Astrocyte (in vitro differentiated cells and primary cell): ENCODE measurements at places on chromosomes 11 and 22. TPM values are rescaled to one million over a fixed set of nuclear protein-coding genes. Genes with fewer than 3 reads are reported as not detected.

DNA sequence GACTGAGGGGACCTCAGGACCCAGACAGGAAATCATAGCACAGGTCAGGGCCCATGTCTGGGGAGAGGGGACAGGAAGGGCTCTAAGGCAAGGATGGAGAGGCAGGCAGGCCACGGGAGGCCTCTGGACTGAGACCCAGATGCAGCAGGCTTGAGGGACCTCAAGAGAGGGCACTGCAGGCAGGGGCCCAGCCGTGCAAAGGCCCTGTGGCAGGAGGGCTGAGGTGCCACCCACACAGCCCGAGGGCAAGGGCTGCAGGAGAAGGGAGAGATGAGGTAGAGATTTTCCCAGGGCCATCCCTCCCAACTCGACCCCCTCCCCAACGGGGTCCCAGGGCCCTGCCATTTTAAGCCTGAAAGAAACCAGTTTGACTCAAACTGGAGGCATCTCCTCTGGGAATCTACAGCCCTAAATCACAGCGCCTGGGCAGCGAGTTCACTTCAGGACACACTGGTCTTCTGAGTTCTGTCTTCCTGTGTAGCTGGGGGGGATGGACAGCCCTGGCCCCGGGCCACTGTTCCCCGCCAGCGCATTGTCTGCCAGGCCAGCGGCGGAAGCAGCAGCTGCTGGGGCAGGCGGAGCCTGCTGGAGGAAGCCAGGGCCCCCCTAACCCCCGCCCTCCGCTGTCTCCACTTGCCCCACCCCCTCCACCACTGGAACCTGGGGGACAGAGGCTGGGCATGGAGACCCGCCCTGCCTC is 20.3 kb upstream of the WNT7B start:
- DNase-seq, result peak; percentile 94

- DNase-seq, result no peak
These were observed 10.1 kb downstream of the RPS13 start for GRCh38 chr11:17067417-17067816.

GRCh38 chr11:117191680-117192400 is 7.3 kb upstream of the TAGLN start:
- DNase-seq, result no peak

- DNase-seq, result no peak
These were observed 1124.3 kb downstream of the BRD1 start for GRCh38 chr22:48703265-48703941.

DNA sequence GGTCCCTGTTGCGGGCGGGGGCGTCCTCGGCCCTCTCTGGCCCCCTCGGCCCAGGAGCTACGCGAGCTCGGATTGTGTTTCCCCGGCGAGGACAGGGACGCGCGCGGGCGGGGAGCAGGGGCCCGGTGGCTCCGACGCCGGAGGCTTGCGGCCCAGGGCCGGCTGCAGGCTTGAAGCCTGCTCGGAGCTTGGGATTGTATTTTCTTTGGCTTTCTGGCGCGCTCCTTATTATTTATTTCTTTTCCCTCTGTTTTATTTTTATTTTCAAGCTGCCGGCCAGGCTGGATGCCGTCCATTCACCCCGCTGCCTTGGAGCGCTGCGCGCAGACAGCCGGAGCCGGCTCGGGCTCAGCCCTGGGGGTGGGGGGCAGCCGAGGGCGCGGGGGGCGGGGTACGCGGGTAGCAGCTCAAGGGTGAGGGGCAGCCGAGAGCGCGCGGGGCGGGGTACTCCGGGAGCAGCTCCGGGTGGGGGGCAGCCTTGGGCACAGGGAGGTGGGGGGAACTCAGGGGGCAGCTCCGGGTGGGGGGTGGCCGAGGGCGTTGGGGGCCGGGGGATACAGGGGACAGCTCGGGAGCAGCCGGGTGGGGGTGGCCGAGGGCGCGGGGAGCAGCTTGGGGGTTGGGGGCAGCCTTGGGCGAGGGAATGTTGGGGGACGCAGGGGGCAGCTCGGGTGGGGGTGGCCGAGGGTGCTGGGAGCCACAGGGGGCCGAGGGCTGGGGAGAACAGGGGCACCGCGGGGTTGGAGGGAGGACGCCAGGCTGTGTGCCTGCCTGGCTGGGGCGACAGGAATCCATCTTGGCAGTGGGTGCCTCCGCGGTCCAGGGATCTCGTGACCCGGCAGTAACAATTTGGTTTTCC is 42.7 kb downstream of the KCNJ1 start:
- DNase-seq, result no peak

GRCh38 chr22:27420817-27421361 is 380.7 kb downstream of the MN1 start:
- peak; percentile 96 for DNase-seq

GRCh38 chr11:8094656-8095055 is 13.6 kb downstream of the TUB start:
- no peak for DNase-seq

DNA sequence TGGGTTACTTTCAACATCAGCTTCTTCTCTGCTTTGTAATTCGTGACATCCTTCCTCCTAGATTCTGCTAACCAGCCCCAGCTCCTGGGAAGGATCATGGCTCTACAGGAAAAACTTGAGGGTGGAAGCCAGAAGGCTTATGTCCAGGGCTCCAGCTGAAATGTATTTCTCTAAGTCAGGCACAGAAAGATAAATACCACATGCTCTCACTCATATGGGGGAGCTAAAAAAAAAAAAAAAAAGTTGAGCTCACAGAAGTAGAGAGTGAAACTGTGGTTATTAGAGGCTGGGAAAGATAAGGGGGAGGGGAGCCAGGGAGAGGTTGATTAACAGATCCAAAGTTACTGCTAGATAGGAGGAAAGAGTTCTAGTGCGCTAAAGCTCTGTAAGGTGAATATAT is 74.9 kb downstream of the DSCAML1 start:
- DNase-seq, result no peak

GRCh38 chr11:77457340-77457739 is 16.6 kb downstream of the PAK1 start:
- DNase-seq, result no peak

CBLIF gene
- total RNA-seq, result not detected in 2 replicates

DRD4 gene
- total RNA-seq, result 9.9 and 12.0 TPM in 2 replicates

- DNase-seq, result no peak
These were observed 83.4 kb downstream of the TRIM51G start for GRCh38 chr11:48900131-48900800.

SLC22A6 gene
- total RNA-seq, result not detected in 2 replicates

- DNase-seq, result no peak
These were observed 39.3 kb downstream of the ALX4 start for GRCh38 chr11:44270403-44271273.

DNA sequence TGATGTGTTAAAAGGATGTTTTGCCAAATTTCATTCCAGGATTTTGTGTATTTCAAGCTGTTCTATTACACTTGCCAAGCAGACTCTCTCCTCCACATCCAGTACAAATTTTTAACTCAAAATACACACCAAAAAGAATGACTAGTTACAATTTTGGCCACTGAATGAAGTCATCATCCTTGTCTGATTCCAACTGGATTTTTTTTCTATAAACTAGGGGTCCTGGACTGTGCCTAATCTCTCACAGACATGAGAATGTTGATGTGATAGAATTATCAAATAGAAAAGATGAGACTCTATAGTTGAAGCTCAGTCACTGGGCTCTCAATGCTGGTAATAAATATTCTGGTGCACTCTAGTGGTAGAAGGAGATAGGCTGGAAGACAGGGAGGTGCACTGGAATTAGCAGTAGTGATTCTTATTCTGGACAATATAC is 85.8 kb downstream of the FANCF start:
- peak; percentile 10 for DNase-seq

GSTT2 gene
- total RNA-seq, result not detected in 2 replicates

GRCh38 chr11:130729678-130730300 is 186.5 kb downstream of the SNX19 start:
- DNase-seq, result no peak

- DNase-seq, result no peak
These were observed 53.7 kb upstream of the ATXN10 start for GRCh38 chr22:45617948-45618347.

GRCh38 chr11:73446766-73447165 is 70.6 kb downstream of the RELT start:
- DNase-seq, result no peak

DNA sequence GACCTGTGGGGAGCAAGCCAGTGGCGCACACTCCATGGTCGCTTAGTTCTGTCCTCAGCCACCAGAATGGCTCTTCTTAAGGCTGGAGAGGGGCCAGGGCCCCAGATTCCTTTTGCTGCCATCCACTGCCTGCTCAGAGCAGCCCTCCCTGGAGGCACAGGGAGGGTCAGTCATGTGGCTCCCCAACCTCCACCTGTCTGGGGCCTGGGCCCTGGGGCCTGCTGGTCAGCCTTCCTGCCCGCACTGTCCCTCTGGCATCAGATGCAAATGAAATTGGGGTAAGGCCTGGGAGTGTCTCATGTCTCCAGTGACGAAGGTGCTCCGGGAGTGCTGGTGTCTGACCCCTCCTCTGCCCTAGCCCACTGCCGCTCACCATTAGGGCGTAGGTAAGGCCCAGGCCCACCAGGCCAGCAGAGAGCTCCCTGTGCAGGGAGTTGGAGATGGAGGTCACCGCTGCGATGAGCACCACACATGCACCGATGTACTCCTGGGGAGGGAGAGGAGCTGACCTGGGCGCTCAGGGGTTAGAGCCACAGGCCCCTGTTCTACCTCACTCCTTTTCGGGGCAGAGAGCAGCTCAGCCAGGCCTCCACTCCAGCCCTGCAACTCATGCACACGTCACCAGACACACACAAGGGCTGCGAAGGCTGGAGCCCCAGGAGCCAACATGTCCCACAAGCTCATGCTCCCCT is 9.0 kb upstream of the KCNJ11 start:
- no peak for DNase-seq

KCNQ1 gene
- total RNA-seq, result 0.31 TPM in 1 of 2 replicates, not detected in the other

DNA sequence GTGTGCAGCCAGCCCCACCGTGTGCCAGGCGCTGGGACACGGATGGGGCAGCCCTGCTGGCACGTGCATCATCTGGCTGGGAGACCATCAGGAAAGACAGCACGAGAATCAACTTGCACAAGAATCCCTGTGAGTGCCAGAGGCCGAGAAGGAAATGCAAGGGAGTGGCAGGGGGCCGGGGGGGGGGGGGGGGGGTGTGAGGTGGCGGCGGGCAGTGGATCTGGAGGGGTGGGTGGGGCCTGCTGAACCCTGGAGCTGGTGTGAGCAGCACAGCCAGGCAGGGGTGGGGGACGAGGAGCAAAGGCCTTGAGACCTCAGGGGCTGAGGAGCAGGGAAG is 14.0 kb upstream of the FLRT1 start:
- DNase-seq, result no peak

DNA sequence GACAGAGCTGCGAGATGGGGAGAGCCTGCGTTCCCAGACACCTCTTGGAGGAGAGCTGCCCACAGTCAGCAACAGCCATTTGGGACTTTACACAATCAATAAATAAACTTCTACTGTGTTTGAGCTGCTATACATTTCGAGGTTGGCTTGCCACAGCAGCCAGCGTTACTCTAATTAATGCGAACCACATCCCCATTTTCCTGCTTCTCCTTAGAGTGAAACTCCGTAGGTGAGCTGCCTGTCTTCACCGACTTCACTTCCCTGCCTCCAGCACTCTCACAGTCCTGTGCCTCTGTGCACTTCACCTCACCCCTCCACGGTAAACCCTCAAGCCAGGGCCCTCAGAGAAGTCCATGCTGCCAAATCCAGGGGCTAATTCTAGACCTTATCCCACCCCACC is 5.9 kb upstream of the SLC22A12 start:
- DNase-seq, result no peak

DNA sequence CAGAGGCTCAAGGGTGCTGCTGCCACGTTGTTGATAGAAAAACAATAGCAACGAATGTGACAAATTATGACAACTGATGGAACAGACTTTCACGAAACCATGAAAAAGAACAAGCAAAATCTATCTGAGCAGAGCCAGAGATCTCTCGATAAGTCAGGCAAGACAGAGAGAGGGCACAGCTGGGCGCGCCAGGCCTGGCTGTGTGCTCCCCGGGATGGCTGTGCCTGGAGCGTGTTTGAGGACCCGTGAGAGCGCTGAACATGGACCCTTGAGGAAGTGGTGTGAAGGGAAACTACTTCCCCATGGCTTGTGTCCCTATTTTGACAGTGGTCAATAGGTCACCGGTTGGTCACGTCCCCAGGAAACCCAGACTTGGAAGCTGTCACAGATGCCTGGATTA is 83.1 kb upstream of the FGF3 start:
- no peak for DNase-seq

OR5W2 gene
- total RNA-seq, result not detected in 2 replicates

DNA sequence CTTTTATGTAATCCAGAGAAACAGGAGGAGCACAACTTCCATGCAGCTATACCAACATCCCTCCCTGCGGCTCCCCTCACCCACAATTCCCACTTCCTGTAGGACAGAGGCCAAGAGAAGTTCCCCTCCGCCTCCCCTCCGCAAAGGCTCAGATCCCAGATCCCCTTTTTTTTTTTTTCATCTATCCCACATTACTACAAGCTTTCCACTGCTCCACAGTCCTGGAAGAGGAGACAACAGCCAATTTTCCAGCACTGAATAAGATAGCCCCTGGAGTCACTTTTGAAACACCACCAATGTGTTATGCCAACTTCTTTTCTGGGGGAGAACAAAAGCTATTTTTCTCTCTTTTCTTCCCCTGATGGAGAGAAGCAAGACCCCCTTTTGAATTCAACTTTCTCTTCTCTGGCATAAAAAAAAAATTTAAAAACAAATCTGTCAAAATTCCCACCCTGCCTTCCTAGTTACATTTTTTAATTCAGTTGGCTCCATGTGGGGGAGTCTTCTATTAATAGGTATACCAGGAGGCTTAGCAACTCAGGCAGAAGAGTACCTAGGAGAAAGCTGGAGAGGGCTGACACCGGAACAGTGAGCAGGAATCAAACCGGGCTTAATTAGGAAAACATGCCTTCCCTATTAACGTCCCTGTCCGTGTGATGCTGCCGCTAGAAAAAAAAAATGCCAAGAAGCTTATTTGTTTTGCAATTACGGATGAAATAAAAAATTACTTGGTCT is 543.4 kb downstream of the BUD13 start:
- DNase-seq, result no peak

DNA sequence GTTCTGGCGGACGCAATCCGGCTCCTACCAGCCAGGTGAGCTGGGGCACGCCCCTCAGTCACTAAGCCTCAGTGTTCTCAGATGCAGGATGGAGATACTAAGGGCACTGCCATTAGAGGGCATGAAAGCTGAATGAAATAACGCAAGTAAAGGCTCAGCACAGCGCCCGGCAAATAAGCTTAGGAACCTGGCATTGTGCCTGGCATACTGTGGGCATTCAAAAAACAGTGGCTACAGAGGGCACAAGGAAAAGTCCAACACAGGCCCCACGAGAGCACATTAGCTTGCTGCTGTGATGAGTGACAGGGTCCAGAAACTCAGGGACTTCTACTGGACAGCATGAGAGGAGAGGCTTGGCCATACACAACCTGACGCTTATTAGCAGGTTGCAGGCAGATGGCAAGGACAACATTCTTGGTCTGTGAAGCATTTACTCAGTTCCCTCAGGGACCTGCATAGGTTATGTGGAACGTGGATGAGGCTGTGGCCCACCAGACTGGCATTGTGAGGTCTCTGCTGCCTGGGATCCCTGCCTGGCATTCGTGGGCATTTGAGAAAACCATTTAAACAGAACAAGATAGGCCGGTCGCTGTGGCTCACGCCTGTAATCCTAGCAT is 12.2 kb downstream of the TXN2 start:
- no peak for DNase-seq

PKP3 gene
- total RNA-seq, result 1.1 and 2.1 TPM in 2 replicates
